ENCODE measurements at places on chromosomes 7 and 10.

- no peak for DNase-seq
Measured at GRCh38 chr7:50156706-50157105, 63.7 kb upstream of the ZPBP start.

GRCh38 chr7:142806022-142806356 lies 35.2 kb downstream of the PRSS2 start:
- DNase-seq = no peak

GRCh38 chr7:123241809-123242208 lies 42.0 kb upstream of the SLC13A1 start:
- DNase-seq = no peak

- no peak for DNase-seq
Measured at GRCh38 chr10:118495499-118495898, 99.9 kb downstream of the PRLHR start.

- DNase-seq = no peak
Measured at GRCh38 chr7:139916717-139917395, 87.8 kb downstream of the TBXAS1 start.

DNA sequence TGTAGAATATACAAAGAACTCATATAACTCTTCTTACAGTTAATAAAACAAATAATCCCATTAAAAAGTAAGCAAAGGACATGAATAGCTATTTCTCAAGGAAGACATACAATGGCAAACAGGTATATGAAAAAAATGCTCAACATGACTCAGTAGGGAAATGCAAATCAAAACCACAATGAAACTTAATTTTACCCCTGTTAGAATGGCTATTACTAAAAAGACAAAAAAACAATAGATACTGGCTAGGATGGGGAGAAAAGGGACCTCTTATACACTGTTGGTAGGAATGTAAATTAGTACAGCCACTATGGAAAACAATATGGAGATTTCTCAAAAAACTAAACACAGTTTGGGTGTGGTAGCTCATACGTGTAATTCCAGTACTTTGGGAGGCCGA lies 37.8 kb downstream of the HERPUD2 start:
- DNase-seq = no peak

DNA sequence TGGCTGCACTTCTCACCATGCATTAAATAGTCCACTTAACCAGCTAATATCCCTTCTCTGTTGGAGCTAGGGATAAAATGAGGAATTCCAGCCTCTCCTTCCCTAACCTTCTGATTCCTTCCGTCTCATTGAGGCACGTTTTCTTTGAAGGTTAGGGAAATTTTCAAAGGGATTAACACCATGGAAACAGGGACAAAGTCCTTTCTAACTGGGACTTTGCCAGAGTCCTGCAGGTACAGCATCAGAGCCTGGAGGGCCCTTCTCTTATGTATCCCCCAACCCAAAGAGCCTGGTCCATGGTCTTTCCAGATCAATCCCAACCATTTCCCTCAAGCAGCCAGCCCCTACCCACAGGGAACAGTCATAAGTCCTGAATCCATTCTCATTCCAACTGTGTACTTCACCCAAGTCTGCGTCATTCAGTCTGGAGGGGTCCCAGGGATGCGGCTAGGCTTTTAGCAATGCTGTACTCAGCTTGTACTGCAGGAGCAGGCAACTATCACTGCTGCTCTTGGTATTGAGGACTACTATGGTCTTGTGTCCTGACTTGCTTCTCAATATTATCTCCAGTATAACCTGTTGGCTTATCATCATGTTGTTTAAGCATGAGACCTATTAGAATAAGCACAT lies 34.6 kb upstream of the CROT start:
- DNase-seq = no peak

GRCh38 chr10:75399461-75400162 lies 2.0 kb downstream of the ZNF503 start:
- peak; percentile 73 for DNase-seq

- DNase-seq = no peak
Measured at GRCh38 chr7:134458341-134458805, 527 bp downstream of the AKR1B1 start.

- no peak for DNase-seq
Measured at GRCh38 chr10:43931308-43931930, 282.7 kb upstream of the ZNF32 start.

- no peak for DNase-seq
Measured at GRCh38 chr7:99079104-99079503, 64.8 kb downstream of the SMURF1 start.

- no peak for DNase-seq
Measured at GRCh38 chr7:25851332-25852210, 300.4 kb upstream of the NFE2L3 start.

DNA sequence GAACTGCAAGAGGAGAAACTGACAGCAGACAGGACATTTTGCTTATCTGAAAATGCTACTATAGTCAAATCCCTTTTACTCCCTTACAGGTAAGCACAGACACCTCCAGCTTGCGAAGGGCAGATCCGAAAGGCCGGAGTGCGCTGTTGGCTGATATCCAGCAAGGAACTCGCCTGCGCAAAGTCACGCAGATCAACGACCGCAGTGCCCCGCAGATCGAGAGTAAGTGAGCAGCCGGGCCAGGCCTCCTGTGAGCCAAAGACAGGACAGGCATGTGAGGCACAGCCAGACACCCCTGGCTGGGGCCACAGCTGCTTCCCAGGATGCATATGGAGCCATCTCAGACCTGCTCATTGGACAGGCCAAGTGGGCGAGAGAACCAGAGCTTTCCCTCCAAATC lies 69.4 kb downstream of the WIPF3 start:
- DNase-seq = no peak

- DNase-seq = no peak
Measured at GRCh38 chr10:124754227-124754626, 10.0 kb upstream of the FAM53B start.

DNA sequence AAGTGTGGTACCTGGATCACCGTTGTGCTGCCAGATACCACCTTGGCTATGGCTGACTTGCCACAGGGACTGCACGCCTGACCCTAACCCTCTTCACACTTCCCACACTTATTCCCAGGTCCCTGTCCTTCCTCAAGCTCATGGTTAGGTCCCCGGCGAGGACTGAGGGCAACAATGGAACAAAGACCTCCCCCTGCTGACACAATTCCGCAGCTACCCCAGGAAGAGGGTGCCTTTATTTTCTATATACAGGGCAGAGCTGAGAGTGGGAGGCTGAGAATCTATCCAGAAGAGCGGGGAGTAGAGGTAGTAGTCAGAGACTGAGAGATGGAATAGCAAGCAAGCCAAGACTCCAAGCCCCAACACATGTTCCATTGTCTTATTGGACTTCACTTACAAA lies 118.1 kb upstream of the SEM1 start:
- DNase-seq = no peak

DNA sequence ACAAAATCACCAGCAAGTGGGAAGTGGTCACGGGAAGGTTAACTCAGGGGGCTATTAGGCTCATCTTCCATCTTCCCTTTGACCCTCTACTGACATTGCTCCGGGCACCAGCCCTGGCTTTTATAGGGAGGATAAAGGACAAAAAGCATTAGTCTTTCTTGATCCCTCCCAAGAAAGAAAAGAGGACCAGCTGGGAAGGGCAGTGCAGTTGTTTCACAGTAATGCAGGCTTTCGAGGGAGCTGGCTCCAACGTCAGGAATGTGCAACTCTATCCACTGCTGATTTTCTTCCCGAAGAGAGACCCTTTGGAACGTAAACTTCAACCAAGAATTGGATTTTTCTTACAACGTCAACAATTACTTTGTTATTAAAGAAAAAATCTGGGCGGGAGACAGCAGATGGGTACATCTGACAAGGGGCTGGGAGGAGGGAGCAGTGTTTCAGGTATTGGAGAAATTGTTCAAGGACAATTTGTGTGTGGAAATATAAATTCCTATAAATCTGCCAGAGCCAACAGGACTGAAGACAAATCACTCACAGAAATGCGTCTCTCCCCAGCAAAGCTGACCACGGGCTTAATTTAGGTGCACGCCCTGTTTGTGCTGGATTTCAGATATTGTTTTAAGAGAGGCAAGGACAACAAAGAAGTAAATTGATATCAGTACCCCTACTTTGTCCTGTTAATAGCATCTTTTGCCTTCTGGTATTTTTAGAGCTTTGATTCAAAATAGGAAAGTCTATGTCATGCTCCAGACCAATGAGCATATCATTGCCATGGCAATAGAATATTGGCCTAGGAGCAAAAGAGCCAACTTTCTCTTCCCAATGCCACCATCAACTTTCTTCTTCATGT lies 23.4 kb upstream of the ARID5B start:
- no peak for DNase-seq

DNA sequence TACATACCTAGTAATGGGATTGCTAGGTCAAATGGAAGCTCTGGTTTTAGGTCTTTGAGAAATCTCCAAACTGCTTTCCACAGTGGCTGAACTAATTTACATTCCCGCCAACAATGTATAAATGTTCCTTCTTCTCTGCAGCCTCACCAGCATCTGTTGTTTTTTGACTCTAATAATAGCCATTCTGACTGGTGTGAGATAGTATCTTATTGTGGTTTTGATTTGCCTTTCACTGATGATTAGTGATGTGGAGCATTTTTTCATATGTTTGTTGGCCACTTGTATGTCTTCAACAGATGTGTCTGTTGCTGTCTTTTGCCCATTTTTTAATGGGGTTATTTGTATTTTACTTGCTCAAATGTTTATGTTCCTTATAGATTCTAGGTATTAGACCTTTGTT lies 675.5 kb downstream of the SUGCT start:
- no peak for DNase-seq

DNA sequence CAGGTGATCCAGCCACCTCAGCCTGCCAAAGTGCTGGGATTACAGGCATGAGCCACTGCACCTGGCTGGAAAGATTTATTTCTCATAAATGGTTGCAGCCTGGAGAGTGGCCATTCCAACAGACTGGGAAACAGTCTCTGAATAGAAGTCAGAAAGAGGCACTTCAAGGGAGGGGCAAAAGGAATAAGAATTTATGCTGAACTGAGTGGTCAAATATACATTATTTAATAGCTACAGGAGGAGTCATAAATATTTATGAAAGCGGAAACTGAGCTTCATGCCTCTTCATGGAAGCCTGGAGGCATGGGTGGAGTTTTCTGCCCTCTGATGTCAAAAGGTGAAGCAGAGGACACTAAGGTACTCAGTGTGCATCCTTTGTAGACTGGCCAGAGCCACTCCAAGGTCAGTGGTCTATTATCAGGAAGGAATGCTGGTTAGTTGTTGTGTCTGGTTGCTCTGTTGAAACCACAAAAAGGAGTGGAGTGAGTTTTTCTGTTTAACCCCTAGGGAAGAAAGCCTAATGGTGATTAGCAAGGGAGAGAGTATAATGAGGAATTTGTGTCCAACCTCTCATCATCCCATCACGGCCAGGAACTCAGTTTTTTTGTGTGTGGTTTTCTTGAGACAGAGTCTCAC lies 9.3 kb upstream of the NRBF2 start:
- DNase-seq = no peak

DNA sequence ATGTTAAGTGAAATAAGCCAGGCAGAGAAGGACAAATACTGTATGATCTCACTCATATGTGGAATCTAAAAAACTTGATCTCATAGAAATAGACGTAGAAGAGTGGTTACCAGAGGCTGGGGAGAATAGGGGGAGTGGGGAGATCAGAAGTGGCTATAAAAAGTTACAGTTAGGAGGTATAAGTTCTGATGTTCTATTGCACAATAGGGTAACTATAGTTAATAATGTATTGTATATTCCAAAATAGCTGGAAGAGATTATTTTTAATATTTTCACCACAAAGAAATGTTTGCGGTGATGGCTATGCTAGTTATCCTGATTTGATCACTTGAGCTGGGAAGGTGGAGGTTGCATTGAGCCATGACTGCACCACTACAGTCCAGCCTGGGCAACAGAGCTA lies 53.8 kb downstream of the SLC18A2 start:
- DNase-seq = no peak

Data from dermis microvascular lymphatic vessel endothelial cell (primary cell).